ENCODE measurements at places on chromosomes 6 and 20.

DNA sequence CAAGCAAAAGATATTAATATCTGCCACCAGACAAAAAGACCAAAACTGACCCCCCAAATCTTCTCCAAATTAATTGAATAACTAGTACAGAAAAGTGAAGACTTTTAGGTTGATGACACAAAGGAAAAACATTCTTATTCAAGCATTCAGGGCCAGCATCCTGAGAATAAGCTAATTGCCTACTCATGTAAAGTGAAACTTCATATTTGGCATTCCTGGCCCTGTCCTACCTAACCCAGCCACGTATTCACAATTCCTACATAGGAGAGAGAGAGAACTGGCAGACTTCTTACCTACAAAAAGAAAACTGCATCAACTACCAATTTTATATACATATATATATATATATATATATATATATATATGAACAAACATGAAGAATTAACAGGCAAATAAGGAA, 4.9 kb upstream of the ASCC3 start:
- no peak for DNase-seq

DNA sequence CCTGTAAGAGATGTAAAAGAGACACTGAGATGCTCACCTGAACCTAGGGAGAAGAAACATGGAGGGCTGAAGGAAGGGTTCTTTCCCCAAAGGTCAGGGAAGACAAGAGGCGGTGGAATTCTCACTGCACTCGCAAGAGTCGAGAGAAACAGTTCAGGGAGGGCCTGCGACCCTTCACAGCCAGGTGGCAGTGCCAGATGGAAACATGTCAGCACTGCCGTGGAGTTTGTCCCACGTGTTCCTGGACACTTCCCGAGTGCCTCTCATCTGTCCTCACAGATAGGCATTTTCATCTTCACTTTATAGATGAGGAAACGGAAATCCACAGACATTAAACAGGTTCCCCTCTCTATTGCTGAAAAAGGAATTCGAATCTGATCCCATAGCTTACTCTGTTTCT, 70.4 kb upstream of the SYNJ2 start:
- DNase-seq = no peak

DNA sequence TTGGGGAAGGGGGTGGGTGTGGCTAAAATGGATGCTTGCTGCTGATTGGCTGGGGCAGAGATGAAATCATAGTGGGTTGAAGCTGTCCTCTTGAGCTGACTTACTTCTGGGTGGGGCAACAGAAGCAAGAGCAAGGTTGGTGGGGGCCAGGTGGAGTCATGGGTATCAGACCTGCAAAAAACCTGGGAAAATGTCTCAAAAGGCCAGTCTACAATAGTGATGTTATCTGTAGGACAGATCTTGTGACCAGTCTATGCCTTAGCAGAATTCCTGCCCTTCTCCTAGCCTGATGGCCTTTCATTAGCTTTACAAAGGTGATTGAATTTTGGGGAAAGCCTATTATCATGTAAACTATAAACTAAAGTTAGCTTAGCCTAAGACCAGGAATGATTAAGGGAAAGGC, 945.7 kb downstream of the KIF16B start:
- no peak for DNase-seq

- no peak for DNase-seq
These were observed 79.0 kb upstream of the ZNF217 start for GRCh38 chr20:53672484-53673129.

- DNase-seq = no peak
These were observed 24.0 kb upstream of the SF3B5 start for GRCh38 chr6:144119376-144119775.

DNA sequence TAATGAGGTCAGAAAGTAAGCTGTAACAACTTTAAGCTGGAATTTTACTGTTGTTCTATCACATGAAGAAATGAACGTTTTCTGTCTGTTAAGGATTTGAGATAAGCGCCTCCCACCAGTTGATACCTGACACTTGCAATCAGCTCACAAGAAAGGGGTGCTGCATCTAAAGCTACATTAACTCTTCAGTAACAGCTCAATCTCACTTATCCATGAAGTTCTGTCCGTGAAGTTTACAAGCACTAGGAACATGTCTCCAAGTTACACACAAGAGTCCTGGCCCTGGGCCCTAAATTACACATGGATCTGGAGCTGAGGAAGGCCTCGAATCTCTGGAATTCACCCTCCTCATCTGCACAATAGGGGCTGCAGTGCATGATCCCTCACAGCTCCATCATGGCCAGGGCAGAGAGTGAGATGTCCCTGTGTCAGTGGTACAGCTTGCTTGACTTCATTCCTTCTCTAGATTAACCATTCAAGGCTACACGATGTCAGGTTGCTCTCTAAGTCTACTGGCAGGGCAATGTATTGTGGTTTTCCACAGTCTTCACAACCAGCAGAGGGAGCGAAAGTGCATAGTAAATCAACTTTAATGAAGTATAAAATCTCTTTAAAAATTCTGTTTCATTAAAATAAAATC, 182.4 kb upstream of the MCHR2 start:
- DNase-seq = no peak

DNA sequence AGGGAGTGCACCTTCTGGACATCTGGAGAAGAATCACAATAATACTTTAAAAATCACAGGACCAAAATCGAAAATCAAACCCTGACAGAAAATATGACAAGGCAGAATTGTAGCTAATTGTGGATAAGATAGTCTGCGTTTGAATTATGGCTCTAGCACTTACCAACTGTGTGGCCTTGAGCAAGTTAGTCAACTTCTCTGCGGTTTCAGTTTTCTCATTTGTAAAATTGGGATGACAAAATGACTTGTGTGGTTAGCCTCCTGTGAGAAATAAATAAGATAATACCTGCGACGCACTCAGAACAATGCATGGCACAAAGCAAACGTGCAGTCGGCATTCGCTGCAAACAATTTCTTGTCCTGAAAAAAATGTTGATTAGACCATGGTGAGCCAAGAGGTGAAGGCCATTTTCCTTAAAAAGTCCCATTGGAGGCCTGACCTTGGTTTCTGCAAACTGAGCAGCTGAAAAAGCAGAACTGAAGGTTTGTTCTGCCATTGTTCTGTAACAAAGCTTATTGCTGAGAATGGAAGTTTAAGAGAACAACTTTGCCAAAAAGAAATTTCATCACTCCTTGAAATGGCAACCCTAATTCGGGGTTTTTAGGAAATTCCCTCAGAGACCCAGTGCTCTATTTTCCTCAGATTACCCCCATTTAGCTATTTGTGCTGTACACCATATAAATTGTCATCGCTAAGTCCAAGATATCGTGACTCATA, 266.3 kb downstream of the ERMARD start:
- no peak for DNase-seq

DNA sequence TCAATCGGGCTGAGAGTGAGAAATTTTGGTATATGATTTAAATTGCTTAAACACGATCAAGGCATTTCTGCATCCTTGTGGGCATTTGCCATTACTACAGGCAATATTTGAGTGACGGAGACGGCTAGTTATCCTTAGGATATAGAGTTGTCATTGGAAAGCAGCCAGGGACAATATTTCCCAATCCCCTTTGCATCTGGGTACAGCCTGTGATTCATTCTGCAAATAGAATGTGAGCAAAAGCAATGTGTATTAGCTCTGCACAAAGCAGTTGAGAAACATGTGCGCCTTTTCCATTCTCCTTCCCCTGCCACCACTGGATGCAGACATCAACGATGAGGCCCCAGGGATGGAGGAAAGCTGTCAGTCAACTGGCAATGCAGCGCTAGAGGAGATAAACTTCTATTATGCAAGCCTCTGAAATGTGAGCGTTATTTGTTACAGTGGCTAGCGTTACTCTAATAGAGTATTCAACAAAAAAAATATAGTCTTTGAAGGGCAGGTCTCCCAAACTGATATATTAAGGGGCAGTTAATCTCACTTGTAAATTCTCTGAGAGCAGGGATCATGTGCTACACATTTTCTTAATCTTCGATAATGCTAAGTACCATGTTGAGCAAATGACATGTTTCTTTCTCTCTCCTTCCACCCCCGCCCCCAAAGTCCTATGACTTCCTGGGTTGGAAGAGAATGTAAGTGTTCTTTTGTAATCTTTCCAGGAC, 37.1 kb upstream of the NCOA3 start:
- DNase-seq = no peak

Measured in CD4-positive, alpha-beta T cell treated with Interleukin-15 for 1 hour (primary cell).